ENCODE measurements at places on chromosomes 5 and 9.

DNA sequence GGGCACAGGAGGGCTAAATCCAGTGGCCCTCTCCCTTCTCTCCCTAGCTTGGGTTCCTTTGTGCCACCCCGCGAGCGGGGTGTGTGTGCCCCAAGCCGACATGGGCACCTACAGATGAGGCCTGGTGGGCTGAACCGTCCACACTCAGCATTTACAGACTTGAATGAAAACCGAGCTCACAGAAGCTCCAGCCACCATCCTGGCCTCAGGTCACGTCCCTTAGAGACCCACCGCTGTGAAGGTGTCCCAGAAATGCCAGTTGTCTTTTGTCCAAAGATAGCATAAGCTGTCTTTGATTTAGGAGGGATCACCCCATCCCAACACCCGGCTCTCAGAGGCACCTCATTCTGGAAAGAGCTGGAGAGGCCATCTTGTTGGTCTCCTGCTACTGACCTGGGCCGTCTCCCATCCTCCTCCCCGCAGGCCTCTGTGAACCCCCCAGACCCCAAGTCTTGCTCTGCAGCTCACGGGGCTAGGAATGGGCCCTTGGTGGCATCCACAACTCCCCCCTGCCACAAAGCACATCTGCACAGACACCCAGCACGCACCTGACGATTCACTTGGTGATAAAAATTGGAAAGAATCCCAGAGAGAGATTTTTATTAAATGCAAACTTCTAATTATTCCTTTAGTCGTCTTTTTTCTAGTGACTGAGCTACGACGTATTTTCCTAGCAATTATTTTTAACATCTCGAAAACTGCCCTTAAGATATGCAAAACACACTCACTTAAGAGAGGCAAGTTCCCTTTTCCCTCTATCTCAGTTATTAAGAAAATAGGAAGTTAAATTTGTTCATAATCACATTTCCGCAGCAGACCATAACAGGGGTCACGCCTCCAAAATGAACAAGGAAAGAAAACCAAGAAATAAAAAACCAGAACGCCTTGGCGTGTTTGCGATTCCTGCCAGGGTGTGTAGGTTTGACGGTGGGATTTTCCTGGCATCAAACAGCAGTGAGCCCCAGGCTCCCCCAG, 80.5 kb upstream of the LMX1B start:
- peak; percentile 89 for DNase-seq

DNA sequence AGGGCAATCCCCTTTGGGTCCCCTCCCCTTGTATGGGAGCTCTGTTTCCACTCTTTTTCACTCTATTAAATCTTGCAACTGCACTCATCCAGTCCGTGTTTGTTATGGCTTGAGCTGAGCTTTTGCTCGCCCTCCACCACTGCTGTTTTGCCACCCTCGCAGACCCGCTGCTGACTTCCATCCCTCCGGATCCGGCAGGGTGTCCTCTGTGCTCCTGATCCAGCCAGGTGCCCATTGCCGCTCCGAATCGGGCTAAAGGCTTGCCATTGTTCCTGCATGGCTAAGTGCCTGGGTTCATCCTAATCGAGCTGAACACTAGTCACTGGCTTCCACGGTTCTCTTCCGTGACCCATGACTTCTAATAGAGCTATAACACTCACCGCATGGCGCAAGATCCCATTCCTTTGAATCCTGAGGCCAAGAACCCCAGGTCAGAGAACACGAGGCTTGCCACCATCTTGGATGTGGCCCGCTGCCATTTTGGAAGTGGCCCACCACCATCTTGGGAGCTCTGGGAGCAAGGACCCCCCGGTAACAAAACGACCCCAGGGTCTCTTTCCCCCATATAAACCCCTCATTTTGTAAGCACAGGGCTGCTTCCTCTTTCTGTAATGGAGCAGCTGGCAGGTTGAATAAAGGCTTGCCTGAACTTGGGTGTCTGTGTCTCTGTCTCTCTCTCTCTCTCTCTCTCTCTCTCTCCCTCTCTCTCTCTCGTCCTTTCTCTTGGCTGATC, 1166.2 kb downstream of the TAF11L14 start:
- DNase-seq, result no peak

- no peak for DNase-seq
These were observed 9.1 kb downstream of the OSMR start for GRCh38 chr5:38854907-38855306.

- no peak for DNase-seq
These were observed 111.8 kb upstream of the NTRK2 start for GRCh38 chr9:84557751-84558150.

DNA sequence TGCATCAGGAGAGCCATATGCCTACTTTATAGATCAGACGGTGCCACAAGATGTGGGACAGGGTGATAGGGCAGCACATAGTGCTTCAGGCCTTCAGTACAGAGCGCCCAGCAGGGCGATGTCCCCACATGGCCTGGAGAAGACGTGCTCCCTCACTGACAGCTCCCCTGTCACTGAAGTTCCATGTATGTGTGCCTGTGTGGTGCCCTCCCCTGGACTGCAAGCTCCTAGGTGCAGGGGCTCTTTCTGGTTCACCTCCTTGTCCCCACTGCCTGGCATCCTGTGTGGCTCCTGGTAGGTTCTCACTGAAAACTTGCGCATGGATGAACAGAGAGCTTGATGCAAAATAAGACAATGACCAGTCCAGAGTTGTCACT, 233.1 kb downstream of the GADD45G start:
- no peak for DNase-seq

GRCh38 chr5:171387970-171388815, 544 bp downstream of the NPM1 start:
- DNase-seq, result peak; percentile 87

- no peak for DNase-seq
These were observed 29.5 kb downstream of the SPATA31C2 start for GRCh38 chr9:88108779-88109178.

DNA sequence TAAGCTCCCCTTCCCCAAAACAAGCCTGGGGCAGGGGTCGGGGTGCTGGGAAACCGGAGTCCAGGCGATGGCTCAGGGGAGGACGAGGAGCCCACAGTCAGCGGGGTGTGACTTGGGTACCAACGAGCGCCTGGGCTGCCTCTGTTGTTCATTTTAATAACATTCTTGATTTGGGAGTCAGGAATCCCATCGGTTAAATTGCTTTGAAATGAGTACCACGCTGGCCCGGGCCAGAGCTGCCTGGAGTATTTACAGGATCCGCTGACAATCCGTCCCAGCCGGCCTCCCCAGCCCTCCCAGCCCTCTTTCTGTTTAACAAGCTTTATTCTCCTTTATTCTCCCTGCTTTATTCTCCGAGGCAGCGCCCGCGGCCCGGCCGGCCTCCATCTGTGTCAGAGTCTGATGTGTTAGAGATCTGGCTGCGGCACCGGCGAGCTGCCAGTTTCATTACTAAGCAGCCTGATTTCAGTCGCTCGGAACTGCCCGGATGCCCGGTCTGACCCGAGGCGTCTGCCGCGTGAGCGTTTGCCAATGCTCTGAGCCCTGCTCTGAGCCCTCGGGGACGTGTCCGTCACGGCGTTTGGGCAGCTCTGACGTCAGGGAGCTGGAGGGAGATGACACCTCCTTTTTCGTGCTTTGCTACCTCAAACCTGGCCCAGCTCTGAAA, 16.5 kb upstream of the QRFP start:
- DNase-seq, result no peak

- DNase-seq, result no peak
These were observed 619.4 kb downstream of the TLE1 start for GRCh38 chr9:81069923-81070322.

- no peak for DNase-seq
These were observed 55.2 kb upstream of the PSD2 start for GRCh38 chr5:139740138-139740991.

GRCh38 chr9:37936376-37936775, 32.4 kb upstream of the SLC25A51 start:
- no peak for DNase-seq

DNA sequence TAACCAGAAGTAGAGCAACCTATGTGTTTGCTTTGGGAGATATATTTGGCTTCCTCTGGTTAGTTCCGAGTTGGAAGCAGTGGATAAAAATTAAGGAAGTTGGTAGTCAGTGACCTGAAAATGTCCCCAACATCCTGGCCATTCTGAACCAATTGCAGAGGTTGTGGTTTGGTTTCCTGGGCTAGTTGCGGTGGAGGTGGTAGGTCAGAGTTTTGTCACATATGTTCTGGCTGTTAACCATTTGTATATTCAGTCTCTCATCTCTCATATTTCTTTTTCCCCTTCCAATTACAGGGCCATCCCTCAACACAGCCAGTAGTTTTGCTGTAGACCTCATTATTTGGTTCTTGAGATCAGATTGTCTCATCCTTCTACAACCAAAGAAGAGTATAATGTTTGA, 1026.9 kb downstream of the PTPRD start:
- DNase-seq, result no peak

DNA sequence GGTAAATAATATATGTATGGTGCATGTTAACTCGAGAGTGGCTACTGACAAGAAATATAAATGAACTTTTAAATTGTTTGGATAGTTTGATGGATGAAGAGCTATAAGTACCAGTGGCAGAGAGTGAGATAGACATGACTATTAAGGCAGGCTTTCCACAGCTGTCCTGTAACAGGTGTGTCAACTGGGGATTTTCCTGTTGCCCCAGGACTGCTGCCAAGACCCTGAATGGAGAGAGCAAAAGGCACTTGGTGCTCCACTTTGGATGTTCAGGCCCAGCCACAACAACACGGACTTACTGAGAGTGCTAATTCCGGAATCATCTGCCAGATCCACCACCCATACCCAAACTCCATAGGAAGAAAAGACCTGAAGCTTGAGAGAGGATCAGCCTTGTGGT, 215.1 kb downstream of the SEC61B start:
- DNase-seq, result no peak

GRCh38 chr9:13689925-13690324, 410.4 kb upstream of the MPDZ start:
- DNase-seq, result no peak

- peak; percentile 88 for DNase-seq
These were observed 13.8 kb downstream of the CD74 start for GRCh38 chr5:150398722-150399523.

DNA sequence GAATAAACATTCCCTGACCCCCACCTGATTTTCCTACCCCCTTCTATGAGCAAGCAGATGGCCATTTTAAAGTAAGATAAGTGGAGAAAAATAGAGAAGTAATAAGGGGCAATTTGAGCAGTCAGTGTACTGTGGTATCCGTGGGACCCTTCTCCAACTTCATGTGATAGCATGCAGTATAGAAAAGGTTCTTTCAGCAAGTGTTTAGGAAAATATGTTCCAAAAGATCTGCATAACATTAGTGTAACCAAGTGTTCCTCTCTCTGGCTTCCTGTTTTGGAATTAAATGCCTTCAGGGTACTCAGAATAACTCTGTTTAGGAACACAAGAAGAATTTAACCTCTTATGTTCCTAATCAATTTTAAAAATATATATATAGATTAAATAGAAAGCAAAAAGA, 134.9 kb downstream of the ATG10 start:
- peak; percentile 74 for DNase-seq

DNA sequence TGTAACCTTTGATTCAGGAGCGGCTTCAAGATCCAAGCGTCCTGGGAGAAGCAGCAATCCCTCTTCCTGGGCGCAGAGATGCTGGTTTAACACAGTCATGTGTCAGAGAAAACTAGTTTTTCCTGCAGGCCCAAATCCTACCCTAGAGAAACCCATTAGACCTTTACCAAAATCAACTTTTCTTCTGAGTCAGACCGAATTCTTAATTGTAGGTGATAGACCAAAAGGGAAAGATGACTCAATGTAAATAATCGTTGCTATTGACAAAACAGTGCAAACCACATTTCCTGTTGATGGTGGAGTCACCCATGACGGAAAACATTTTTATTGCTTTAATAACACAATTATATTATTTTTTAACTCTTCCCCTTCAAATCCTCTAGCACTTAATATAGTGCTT, 40.1 kb downstream of the SLC1A1 start:
- DNase-seq, result no peak

DNA sequence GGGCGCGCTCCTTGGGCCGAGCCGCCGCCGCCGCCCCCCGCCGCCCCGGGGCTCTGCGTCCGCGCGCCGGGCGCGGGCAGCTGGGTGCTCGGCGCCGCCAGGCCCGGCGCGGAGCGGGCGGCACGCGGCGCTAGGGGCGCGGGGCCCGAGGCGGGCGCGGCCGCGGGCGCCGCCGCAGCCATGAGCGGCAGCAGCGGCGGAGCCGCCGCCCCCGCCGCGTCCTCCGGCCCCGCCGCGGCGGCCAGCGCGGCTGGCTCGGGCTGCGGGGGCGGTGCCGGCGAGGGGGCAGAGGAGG, 351 bp downstream of the TRIO start:
- no peak for DNase-seq
